Esophagus muscularis mucosa (tissue), 4 donors: ENCODE measurements at places on chromosomes 2 and 18.

DNA sequence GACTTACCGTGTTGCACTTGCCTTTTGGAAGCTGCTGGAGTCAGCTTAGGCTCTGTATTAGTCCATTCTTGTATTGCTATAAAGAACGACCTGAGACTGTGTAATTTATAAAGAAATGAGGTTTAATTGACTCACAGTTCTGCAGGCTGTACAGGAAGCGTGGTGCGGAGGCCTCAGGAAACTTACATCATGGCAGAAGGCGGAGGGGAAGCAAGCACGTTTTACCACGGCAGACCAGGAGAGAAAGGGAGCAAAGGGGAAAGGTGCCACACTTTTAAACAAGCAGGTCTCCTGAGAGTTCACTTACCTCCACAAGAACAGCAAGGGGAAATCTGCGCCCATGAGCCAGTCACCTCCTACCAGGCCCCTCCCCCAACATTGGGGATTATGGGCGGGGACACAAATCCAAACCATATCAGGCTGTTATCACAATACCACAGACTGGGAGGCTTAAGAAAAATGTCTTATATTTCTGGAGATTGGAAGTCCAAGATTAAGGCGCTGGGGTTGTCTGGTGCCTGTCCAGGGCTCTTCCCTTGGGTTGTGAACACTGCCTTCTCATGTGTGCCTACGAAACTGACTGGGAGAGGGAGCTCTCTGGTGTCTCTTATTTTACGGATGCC is 3.6 kb upstream of the D2HGDH start:
- DNase-seq, result no peak

DNA sequence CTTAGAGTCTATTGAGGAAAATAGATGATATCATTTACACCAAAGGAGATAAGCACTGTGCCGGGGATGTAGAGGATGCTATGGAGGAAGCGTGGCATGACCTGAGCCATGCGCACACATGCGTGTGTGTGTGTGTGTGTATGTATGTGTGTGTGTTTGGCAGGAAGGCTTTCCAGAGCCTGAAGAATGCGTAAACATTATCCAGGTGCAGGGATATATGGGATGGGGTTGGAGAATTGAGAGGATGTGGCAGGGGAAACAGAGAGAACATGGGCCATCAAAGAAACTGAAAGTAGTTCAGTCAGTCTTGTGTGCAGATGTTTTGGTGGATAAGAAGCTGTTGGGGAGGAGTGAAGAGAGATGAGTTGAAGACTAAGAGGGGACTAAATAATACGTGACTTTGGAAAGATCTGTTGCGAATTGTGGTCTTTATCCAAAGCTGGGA is 9.3 kb upstream of the STAT1 start:
- DNase-seq, result no peak

DNA sequence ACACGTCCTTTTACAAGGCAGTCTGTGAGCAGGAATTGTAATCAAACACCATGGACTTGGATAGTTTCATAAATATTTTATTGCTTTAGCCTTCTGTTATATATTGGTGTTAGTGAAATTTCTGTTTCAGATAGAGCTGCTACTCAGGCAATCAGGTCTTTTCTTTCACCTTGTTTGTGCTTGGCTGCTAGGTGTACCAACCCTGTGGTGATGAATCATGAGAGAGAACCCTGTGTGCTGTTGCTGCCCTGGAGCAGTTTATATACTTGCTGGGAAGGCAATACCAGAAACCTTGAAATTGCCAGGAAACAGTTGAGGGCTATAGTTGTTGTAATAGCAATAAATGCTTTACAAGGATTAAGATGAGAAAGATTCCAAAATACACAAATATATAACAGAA is 84.5 kb downstream of the FSHR start:
- DNase-seq, result no peak

DNA sequence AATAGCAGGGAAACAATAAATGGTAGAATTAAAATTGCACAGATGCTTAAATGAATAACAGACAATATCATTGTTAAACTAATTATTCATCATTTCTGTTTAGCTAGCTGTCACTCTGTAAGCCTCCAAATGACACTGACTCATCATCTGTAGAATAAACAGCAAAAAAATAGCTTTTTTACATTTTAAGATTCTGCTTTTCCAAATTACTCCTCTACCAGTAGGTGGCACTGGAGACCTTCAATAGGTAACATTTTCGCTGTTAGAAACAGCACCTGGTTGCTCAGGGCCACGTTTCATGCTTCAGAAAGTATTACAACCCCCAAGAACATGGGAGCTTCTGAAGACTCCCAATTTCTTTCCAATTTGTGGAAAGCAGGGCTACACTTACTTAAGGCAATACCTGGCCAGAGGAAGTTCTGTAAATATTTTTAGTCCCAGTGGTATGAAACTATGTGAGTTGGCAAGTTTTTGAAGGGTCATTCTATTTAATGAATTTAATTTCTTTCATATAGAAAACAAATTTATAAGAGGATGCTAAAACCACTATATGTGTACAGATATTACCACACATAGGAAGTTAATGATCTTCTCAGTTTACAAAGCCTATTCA is 45.4 kb downstream of the TTN start:
- no peak for DNase-seq

- DNase-seq, result no peak
Observed at GRCh38 chr2:230007931-230008707, 60.6 kb downstream of the SLC16A14 start.

- DNase-seq, result no peak
Observed at GRCh38 chr2:216792222-216793021, 67.4 kb downstream of the TNP1 start.

DNA sequence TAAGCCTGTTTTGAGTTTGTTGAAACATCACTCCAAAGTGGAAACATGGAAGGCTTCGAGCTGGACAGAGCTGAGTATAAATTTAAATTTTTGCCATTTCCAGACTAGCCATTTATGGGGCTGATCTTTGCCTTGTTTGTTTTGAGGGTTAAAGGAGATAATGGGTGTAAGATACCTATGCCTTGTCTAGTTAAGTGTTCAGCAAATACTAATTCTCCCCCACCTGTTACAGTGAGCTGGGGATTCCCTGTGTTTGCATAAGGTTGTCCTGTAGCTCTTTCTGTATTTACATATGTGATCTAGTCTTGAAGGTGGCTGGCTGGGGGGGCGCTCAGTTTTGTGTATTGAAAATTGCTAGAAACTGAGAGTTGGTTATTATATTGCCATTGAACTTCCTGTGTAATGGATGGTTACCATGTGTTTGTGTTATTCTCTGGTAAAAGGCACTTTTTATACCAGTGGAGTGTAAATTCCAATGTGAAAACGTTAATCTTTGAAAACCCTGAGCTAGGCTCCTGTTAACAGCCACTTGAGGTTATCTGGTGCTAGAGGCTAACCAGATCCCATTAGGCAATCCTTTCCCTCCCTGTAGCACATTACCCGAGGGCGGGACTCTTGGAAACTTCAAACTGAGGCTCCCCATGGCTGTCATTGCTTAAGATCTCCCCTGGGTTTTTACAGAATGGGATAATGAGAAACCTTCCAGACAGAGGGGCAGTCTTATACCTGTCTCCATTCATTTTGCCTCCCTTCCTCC is 26.7 kb downstream of the TANC1 start:
- no peak for DNase-seq

DNA sequence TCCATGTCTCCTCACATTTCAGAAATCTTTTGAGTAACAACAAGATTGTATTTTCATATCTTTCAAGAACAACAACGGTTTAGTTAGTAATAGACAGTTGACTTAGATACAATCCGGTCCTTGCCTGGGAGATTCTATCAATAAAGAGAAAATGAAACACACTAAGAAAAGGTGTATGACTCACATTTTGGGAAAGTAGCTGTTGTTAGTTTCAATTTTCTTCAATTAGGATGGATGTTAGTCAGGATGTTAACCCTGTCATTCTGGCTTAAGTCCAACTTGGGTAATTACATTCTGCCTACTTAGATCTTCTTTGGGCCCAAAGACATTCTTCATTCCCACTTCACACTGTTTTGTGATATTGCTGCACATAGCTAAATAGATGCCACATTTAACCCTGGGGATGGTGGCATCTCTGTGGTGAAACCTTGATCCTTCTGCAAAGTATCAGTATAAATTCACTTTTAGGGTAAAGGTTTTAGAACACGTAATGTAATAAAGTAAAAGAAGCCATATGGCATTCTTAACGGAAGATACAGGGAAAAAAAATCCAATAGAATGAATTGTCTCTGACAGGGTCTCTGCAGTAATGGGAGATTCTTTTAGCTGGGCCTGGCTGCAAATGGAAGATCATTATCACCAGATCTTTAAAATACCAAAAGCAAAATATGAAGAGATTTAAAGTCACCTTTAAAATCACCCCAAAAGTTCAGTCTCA is 365.5 kb downstream of the FIGN start:
- no peak for DNase-seq

GRCh38 chr18:69948919-69949537 is 1.4 kb upstream of the CD226 start:
- DNase-seq, result no peak

DNA sequence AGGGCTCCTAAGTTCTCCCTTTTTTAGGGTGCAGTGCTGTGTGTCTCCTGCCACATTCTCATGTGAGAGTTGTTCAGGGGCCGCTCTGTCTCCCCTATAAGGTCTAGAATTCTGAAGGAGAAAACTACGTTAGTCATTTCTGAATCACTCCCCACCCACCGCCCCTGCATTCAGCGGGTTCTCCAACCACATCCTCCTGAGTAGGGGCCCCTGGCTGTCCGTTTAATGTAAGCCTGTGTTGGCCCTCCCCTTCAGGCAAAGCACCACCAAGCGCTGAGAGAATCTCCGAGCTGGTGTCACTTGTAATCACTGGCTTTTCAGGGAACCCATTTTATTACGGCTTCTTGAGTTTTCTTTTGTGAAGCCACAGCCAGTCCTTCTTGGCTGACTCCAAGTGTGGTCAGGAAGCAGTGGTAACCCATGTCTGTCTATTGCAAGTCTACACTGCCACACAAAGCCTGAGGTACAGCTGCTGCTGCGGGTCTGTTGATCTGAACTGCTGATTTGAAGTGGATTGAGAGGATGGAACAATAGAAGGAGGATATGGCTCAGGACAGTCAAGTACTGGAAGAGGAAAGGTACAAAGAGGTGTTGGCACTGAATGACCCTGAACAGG is 16.9 kb downstream of the LCT start:
- DNase-seq, result no peak

DNA sequence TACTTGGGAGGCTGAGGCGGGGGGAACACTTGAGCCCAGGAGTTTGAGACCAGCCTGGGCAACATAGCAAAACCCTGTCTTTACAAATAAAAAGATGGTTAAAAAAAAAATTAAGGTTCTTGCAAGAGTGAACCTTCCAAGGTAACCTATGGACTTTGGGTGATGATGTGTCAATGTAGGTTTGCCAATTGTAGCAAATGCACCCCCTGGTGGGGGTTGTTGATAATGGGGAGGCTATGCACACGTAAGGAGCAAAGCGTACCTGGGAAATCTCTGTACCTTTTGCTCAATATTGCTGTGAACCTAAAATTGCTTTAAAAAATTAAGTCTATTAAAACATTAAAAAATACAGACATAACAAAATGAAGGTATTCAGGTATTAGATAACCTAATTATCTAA is 70.4 kb downstream of the CWC22 start:
- DNase-seq, result no peak
